ENCODE measurements at places on chromosomes 3 and 15.
A peak's percentile ranks its signal among the peaks of the same experiment; 100 is the strongest.

DNA sequence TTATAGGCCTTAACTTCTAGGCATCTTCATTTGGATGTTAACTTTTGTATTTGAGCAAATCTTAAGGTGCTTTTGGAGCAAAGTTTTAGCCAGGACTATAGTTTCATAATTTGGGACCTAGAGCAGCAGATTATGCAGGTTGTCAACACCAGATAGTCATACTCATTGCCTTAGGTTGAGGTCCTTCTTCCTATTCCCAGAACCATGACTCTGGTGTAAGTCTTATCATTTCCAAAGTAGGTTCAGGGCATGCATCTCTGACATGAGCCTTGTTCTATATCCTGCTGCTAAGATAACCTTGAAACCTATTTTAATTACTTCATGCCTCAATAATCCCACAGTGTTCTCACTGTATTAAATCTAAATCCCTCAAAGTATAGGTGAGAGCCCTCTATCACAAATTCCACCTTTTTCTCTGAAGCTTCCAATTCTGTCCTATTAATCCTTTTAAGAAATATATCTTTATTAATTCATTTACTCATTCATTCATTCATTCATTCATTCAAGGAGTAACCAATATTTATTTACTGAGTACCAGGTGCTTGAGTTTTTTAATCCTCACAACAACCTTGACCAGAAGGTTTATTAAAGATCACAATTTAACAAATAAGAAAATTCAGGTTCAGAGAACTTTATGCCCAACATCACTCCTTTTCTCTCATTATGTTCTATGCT, 2.7 kb upstream of the FNDC3B start:
- DNase-seq, result no peak

- DNase-seq, result no peak
Measured at GRCh38 chr15:92638709-92639365, 16.7 kb downstream of the FAM174B start.

DNA sequence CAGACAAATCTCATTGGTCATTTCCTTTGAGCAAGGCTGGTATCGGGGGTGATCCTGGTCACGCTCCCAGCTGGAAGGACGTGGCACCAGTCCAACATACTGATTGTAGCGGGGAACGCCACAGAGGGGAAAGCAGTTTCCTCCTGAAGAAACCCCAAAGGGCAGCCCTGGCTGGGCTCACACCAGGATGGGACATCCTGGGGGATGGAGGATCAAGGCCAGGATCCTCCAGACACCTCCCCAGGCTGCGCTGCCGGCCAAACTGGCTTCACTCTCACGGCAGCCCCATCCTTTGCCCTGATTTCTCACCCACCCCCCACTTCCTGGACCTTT, 36.6 kb downstream of the MUC20 start:
- peak; percentile 54 for DNase-seq

DNA sequence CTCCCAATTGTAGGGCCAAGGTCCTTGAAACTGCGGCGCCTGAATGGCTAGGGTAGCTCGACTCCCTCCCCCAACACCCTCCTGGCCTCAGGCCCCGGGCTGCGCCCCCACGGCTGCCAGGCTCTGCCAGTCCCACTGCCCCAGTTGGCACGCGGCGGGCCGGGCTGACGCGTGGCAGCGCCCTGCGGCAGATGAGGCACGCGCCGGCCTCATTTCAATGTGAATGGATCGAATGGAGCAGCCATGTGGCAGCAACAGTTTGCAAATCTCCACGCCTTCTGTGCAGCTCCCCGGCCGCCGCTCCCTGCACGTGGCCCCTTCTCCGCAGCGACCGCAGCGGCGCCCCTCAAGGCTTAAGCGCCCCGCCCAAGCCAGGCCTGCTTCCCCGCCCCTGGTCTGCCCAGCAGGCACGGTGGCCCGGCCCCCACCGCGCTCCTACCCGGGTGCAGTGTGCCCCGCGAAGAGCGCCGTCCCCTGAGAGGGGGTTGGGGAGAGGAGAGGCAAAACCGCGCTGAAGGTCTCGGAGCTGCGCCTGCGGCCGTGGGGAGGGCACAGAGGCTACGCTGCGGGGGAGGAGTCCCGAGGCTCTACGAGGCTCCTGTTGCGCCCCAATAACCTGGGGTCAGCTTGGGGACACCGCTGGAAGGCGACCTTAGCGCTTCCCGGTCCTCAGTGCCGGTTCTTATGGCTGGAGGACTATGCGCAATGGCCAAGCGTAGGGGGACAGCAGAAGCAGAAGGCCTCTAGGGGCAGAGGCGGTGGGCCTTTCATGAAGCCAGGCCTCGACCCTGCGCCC, 3.1 kb upstream of the DLL4 start:
- DNase-seq, result peak; percentile 90

GRCh38 chr3:132180337-132180791, 136.8 kb upstream of the ACP3 start:
- DNase-seq, result peak; percentile 51

- DNase-seq, result no peak
Measured at GRCh38 chr3:197837282-197837681, 46.2 kb downstream of the LRCH3 start.

DNA sequence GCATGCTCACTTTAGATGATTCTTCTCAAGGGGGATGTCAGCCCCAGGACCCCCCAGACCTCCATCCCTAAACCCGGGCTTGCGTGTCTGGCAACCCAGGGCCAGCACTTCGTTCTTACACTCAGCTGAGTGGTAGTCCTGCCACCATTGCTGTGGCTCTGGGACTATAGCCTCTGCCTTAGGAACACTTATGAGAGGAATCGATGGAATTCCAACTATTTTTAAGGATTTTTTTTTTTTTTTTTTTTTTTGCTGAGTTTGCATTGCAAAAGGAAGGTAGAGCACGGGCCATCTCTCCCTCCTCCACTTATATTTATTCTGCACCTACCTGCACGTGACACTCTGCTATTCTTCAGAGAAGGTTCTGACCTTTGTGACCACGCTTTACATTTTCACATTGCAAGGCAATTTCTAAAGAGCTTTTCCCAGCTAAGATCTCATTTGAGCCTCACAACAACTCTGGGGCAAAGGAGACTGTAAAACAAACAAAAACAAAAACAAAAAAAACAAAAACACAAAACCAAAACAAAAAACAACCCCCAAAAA, 113.9 kb downstream of the LPP start:
- no peak for DNase-seq

- no peak for DNase-seq
Measured at GRCh38 chr3:54344601-54345231, 222.4 kb downstream of the CACNA2D3 start.

DNA sequence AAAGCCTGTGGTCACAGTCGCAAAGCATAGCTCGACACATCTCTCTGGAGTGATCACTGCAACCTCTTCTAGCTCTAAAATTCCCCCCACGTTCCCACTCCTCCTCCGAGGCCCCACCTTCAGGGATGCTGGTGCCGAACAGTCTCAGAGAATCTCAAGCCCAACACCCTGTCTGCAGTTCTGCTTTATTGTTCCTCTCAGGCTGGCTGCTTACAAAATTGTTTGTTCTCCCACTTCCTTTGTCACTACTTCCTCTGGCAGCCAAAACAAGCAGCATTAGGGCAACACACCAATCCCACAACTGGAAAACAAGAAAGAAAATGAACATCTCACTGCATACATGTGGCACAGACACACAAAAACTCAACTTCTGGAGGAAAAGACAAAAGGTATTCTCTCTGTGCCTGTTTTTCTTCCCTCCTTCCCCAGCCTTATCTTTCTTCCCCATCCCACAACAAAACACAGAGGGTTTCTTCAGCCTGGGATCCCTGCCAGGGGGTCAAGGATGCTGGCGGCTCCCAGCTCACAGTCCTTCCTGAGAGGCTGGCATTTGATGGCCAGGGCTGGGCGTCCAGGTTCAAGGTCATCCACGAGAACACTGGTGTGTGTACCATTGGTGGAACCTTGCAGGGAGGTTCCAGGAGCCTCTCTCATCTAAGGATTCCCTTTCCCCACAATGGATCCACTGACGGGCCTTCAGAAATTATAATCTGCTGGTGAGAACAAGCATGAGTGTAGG, 108.4 kb downstream of the TMCO5A start:
- no peak for DNase-seq

DNA sequence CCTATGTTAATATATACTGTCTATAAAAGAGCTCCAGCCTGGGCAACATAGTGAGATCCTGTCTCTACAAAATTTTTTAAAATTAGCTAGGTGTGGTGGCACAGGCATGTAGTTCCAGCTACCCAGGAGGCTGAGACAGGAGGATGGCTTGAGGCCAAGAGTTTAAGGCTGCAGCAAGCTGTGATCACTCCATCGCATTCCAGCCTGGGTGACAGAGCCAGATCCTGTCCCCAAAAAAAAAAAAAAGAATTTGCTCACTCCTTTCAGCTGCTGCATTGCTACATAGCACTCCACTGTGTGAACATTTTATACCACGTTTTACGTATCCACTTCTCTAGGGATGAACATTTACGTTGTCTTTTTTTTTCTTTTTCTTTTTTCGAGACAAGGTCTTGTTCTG, 6.0 kb upstream of the TSEN2 start:
- DNase-seq, result no peak

GRCh38 chr3:128217702-128218547, 64.6 kb downstream of the EEFSEC start:
- no peak for DNase-seq

- DNase-seq, result no peak
Measured at GRCh38 chr3:23830869-23831484, 25.2 kb downstream of the UBE2E1 start.

GRCh38 chr15:87910301-87910700, 346.2 kb downstream of the NTRK3 start:
- no peak for DNase-seq

- DNase-seq, result no peak
Measured at GRCh38 chr3:136929977-136930670, 27.7 kb upstream of the IL20RB start.

GRCh38 chr3:114104414-114104813, 47.9 kb downstream of the QTRT2 start:
- DNase-seq, result no peak

DNA sequence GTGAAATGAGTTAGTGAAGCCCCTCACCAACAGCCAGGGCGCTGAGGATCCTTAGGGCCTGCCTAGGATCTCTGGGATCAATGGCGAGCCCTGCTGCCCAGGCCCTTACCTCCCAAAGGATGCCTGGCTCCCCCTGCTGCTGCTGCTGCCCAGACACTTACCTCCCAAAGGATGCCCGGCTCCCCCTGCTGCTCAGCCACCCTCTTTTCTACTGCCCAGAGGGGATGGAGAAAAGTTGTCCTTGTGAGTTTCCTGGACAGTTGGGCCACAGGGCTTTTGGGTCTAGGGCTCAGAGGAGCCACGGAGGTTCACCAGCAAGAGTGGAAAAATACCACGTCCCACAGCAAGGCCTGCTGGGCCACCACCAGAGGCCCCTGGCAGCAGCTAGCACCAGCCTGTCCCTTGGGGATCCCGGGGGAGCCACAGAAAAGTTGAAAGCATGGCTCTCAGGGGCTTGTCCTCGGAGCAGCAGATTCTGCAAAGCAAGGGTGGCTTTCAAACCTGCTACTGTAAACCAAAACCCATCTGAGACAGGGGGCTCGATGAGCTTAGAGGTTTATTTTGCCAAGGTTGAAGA, 59.4 kb downstream of the SLC6A6 start:
- peak; percentile 91 for DNase-seq

- DNase-seq, result no peak
Measured at GRCh38 chr3:169308654-169309250, 354.8 kb downstream of the MECOM start.

DNA sequence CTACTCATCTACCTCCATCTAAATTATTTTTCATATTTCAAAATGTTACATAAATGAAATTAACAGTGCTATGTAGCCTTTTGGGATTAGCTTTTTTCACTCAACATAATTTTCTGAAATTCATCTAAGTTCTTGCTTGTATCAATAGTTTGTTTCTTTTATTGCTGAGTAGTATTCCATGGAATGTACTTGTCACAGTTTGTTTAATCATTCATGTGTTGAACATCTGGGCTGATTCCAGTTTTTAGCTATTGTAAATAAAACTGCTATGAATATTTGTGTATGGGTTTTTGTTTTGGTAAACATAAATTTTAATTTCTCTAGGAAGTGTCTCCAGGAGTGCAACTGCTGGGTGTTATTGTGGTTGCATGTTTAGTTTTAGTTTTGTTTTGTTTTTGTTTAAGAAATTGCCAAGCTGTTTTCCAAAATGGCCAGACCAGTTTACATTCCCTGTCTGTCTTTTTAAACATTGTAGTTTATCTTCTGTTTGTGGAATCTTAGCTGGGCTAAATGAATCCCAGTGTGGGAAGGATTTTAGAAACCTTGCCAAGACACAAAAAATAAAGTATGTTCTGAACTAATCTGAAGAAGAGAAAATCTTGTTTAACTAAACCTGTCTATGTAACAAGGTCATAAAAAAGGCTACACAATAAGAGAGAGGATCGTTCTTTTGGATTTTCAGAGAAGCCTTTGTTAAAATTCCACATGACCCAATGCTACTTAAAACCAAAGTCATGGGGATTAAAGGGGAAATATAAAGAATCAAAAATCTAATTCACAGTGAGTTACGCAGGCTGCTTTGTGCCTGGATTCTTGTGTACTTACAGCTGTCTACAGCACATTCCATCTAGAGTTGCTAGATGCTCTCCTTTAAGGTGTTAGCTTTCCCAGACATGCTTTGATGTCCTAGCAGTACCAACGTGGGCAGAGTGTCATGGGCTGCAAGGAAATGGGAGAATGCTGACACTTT, 129.2 kb upstream of the SUCLG2 start:
- no peak for DNase-seq

GRCh38 chr15:91885714-91886270, 32.3 kb downstream of the SLCO3A1 start:
- DNase-seq, result peak; percentile 39
